ENCODE measurements at places on chromosomes 7 and 10. TPM values are rescaled to one million over a fixed set of nuclear protein-coding genes. Genes with fewer than 3 reads are reported as not detected.

EGR2 gene
- 0.34 TPM for total RNA-seq

SMARCD3 gene
- total RNA-seq = 10.6 TPM

SCART1 gene
- total RNA-seq = 0.24 TPM

ASZ1 gene
- not detected for total RNA-seq

COL28A1 gene
- total RNA-seq = 0.99 TPM

CCDC126 gene
- total RNA-seq = 3.6 TPM

EMX2 gene
- total RNA-seq = not detected

CDK14 gene
- 0.14 TPM for total RNA-seq

TMUB1 gene
- 62.9 TPM for total RNA-seq

INMT gene
- not detected for total RNA-seq

CTAGE8 gene
- not detected for total RNA-seq

ODAD2 gene
- not detected for total RNA-seq

MINDY4 gene
- 2.8 TPM for total RNA-seq

NRG3 gene
- not detected for total RNA-seq

FAS gene
- 30.2 TPM for total RNA-seq

AKR1D1 gene
- total RNA-seq = not detected

PPP1R9A gene
- total RNA-seq = 4.3 TPM

ARMC3 gene
- total RNA-seq = 0.45 TPM

COL1A2 gene
- total RNA-seq = not detected

MSS51 gene
- 0.41 TPM for total RNA-seq

Data from A549 treated with RU486 at 1 μM for 4 hours (cell line).